ENCODE measurements at places on chromosomes 13 and 19. TPM values are rescaled to one million over a fixed set of nuclear protein-coding genes. Genes with fewer than 3 reads are reported as not detected.
A peak's percentile ranks its signal among the peaks of the same experiment; 100 is the strongest.

The SRRM5 gene
- 0.23 TPM for total RNA-seq

The ASF1B gene
- 1.1 TPM for total RNA-seq

DNA sequence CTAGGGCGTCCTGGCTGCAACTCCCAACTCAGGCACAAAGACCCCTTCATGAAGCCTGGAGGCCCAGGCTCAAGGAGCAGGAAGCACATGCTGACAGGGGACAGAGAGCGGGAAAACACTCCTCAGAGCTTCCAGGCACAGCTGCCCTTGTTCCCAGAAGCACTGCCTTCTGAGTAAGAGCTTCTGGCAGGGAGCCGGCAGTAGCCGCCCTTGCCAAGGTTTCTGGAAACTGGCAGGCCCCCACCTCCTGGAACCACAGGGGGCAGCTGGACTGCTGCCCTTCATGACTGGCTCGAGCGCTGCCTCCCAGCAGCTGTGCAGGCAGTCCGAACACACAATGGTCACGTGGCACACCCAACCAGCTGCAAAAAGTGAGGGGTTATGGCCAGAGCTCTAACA lies 33.6 kb upstream of the EPHX3 start:
- H3K27ac ChIP-seq: peak overlapping the region; percentile 48
- peak; percentile 92 for DNase-seq
- H3K27me3 ChIP-seq: no peaks in the 10 kb centered on the region
- no peak overlapping the region for H3K4me3 ChIP-seq
- peaks cover 34% of the 10 kb centered on the region for H3K36me3 ChIP-seq
- H3K4me1 ChIP-seq: peaks cover 14% of the 10 kb centered on the region

The ZNF570 gene
- total RNA-seq: 6.5 TPM

DNA sequence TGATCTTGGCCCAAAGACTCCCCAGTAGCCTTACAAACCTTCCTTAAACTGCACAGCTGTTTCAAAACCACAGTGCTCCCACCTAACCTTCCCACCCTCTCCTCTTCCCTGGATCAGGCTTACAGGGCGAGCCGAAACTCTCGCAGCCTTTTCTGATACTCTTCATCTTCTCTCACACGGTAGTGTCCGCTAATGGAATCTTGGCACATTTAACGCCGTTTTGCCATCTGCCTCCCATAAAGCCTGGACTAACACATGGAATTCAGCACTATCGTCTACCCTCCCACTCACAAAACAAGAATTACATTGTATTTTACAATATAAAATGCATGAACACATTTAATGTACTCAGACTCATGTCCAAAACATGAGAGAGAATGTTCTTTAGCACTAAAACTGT lies 135.9 kb downstream of the RAP2A start:
- H3K27ac ChIP-seq: no peak overlapping the region
- no peaks in the 10 kb centered on the region for H3K4me1 ChIP-seq
- H3K27me3 ChIP-seq: no peaks in the 10 kb centered on the region
- no peak overlapping the region for H3K4me3 ChIP-seq

DNA sequence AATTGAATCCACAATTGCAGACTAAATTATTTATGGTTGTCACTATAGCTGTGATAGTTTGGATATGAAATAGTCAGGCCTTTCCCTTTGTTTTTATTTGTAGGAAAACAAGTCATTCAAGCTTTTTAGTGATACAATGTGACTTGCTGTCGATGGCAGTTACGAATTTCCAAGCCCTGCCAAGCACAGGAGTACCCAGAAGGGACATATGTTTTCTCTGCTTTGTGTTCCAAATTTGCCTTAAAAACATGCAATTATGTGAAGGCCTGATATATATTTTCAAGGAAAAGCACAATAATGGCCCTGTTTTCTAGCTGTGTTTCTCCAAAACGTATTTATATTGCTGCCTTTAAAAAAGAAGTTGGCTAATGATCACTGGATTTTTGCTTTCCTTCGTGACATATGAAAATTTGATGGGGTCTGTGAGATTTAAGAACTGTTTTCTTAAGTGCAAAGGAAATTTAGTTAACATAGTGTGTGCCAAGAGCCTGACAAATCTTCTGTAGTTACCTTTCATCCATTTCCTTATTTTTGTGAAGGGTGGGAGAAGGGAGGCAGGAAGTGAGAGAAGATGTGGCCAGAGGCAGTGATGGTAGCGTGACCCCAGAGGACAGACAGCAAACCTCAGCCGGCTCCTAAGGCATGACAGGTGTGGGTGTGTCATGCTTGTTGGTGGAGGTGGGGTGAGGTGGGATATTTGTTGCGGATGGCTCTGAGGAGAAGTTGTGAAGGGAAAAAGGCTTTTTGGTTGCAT lies 79.6 kb downstream of the TEX26 start:
- no peak overlapping the region for H3K4me3 ChIP-seq
- DNase-seq: no peak
- H3K4me1 ChIP-seq: peaks cover 4% of the 10 kb centered on the region
- no peaks in the 10 kb centered on the region for H3K36me3 ChIP-seq
- H3K27ac ChIP-seq: no peak overlapping the region

GRCh38 chr19:13187419-13187818 lies 37.2 kb downstream of the IER2 start:
- no peak for DNase-seq
- no peaks in the 10 kb centered on the region for H3K4me1 ChIP-seq
- no peaks in the 10 kb centered on the region for H3K36me3 ChIP-seq
- no peak overlapping the region for H3K27ac ChIP-seq

The ACER1 gene
- not detected for total RNA-seq

The ZNF382 gene
- total RNA-seq: 12.3 TPM

DNA sequence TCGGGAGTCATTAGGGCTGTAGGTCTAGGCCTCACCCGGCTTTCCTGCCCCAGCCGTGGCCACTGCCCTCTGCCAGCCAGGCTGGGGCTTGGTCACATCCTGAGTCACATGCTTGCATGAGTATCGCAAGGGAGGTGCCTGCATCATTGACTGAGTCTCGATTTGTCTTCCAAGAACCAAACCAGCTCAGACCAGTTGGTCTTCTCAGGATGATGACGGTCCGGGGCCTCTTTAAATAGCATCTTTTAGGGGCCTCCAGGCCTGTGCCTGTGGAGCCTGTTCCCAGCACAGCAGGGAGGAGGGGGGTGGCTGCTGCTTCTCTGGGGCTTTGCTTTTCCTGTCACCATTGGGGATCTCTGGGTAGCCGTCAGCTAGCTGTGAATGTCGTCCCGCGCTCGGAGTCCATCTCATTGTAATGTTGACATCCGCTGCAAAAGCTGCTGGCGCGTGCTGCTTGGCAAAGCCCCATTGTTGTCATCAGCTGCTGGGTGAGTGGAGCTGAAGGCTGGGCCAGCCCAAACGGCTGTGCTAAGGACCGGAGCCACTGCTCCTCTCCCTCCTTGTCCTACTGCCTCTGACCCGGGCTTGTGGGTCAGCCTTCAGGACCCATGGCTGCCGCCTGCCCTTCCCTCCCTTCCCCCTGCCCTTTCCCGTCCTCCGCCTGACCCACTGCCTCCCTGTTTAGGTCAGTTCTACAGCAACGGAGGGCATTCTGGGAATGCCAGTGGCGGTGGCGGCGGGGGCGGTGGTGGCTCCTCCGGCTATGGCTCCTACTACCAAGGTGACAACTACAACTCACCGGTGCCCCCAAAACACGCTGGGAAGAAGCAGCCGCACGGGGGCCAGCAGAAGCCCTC lies 14.3 kb upstream of the QTRT1 start:
- peak overlapping the region; percentile 66 for H3K27ac ChIP-seq
- peak; percentile 44 for DNase-seq
- H3K4me1 ChIP-seq: peaks cover 12% of the 10 kb centered on the region
- no peaks in the 10 kb centered on the region for H3K27me3 ChIP-seq
- no peak overlapping the region for H3K4me3 ChIP-seq

DNA sequence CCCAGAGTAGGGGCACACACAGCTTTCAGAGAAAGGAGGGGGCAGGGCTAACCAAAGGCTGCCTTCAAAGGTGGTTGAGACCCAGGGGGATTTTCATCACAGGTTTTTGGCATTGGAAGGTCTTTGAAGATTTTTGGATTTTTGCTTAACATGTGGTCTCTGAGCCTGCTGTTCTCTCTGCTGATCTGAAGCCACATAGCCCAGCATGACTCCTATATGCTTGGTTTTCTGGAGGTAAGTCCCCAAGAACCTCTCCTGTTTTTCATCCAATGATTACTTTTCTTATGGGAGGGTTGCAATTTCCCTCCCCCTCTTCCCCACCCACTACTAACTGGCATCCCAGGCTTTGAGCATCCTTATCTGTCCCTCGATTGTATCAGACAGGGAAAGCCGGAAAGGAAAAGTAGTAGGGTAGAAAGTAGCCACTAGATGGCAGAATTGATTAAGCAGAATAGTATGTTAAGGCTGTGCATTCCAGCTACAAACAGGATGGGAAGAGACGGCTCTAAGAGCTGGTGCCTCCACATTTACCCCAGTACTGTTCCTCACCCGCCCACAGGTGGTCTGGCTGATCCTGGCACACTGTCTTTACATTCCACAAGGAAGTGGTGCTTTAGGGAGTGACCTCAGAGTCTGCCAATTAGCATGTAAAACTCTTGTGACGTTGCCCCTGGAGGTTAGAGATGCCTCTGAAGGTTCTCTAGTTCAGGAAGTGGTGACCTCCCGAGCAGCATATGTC lies 218.9 kb upstream of the EDNRB start:
- H3K36me3 ChIP-seq: no peaks in the 10 kb centered on the region

DNA sequence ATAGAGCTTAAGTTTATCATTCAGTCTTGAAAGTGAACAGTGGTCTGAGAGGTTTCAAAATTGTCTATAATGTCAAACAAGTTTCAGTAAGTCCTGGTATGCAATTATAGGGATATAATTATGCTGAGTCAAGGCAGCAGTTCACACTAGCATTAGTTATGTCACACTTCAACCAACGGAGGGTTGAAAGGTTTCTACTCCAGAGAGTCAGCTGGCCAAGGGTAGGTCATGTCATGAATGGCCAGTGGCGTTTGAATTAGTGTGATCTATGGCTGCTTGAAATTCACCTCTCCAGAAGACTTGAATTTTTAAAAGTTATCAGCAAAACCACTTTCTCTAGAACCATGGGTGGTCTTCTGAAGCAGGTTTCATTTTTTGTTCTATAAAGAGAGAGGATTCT lies 108.6 kb downstream of the TNFRSF19 start:
- no peaks in the 10 kb centered on the region for H3K27me3 ChIP-seq
- peaks cover 41% of the 10 kb centered on the region for H3K4me1 ChIP-seq
- peak overlapping the region; percentile 52 for H3K27ac ChIP-seq
- H3K4me3 ChIP-seq: no peak overlapping the region

DNA sequence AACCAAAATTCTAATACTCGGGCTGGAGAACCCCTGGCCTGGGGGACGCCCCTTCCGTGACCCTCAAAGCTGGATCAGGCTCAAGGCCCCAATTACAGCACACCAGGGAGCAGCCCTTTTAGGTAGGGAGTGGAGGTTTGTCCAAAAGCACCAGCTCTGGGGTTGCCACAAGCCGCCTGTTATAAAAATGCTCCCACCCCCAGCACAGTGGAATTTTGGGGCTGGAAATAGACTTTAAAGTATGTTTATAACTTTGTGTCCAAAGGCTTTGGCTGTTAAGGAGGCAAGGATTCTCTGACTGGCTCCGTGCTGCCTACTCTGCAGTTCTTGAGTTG lies 564 bp upstream of the GMIP start:
- no peak for DNase-seq
- H3K4me1 ChIP-seq: peaks cover 10% of the 10 kb centered on the region
- H3K4me3 ChIP-seq: no peak overlapping the region

The RNF113B gene
- not detected for total RNA-seq

DNA sequence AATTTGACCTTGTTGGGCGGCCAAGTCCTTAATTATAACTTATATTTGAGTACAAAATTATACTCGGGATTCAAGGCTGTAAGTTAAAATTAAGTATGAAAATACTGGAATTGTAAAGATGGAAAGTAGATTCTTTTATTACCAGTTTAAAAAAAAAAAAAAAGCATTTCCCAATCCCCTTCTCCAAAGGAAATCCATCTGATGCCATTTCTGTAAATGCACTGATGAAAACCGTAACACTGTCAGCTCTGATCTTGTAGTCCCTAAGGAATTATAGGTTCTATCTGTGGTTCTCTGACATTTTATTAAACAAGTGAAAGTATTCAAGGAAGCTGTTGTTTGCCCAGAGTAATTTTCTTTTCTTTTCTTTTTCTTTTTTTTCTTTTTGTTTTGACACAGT lies 41.6 kb upstream of the HNRNPA1L2 start:
- H3K4me1 ChIP-seq: peaks cover 13% of the 10 kb centered on the region
- no peaks in the 10 kb centered on the region for H3K36me3 ChIP-seq
- peak overlapping the region; percentile 73 for H3K27ac ChIP-seq
- H3K4me3 ChIP-seq: peak overlapping the region; percentile 57
- H3K27me3 ChIP-seq: no peaks in the 10 kb centered on the region

DNA sequence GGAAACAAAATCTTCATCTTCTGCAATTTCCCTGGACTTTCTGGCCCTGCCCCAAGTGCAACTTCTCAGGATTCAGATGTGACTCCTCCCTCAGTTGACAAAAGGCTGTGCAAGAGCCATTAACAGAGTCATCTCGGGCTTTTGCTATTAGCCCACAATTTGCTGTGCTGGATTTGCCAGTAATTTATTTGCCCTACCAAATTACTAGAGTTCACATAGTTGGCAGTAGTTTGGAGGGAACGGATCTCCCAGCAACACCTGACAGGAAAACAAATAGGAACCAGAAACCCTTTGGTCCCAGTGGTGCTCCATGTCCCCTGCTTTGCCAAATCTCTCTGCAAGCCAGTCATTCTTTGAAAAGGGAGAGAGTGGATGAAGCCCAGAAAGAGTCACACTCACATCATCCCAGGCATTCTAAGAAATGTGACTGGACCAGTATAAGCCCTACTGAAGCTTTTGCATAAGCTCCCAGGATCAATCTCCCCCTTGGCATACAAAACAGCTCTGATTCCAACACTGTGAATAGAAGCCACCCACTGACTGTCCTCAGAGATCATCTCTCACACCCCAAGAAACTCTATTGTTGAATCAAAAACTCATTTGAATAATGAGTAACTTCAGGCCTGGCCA lies 350.1 kb upstream of the NBEA start:
- H3K36me3 ChIP-seq: no peaks in the 10 kb centered on the region
- peak; percentile 4 for DNase-seq
- no peak overlapping the region for H3K4me3 ChIP-seq
- no peaks in the 10 kb centered on the region for H3K27me3 ChIP-seq
- no peaks in the 10 kb centered on the region for H3K4me1 ChIP-seq

The CERS4 gene
- total RNA-seq: 13.3 TPM

- H3K4me3 ChIP-seq: no peak overlapping the region
- peaks cover 17% of the 10 kb centered on the region for H3K4me1 ChIP-seq
- no peaks in the 10 kb centered on the region for H3K36me3 ChIP-seq
- no peak for DNase-seq
- peaks cover 18% of the 10 kb centered on the region for H3K27me3 ChIP-seq
- H3K27ac ChIP-seq: no peak overlapping the region
These were observed 1.4 kb downstream of the TLE6 start for GRCh38 chr19:2978772-2979171.
